ENCODE measurements at places on chromosomes 2 and 18. TPM values are rescaled to one million over a fixed set of nuclear protein-coding genes. Genes with fewer than 3 reads are reported as not detected.

- DNase-seq: no peak
Measured at GRCh38 chr2:3730646-3731045, 27.3 kb downstream of the DCDC2C start.

DNA sequence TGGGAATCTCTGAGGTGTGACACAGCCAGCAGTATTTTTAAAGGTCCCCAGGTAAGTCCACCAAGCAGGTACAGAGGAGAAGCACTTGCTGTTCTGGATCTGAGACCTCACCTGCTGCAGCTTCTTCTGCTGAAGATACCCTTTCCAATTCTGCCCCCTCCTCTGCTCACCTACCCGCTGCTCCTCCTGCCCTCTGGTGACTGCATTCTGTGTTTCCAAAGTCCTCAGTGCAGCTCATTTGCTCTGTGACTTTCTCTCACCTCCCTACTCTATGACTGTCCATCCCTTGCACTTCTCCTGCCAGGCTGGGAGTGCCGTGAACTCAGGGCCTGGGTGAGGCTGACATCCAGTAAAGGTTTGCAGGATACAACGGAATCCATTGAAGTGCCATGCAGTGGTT, 205.2 kb upstream of the LYPD1 start:
- no peak for DNase-seq

DNA sequence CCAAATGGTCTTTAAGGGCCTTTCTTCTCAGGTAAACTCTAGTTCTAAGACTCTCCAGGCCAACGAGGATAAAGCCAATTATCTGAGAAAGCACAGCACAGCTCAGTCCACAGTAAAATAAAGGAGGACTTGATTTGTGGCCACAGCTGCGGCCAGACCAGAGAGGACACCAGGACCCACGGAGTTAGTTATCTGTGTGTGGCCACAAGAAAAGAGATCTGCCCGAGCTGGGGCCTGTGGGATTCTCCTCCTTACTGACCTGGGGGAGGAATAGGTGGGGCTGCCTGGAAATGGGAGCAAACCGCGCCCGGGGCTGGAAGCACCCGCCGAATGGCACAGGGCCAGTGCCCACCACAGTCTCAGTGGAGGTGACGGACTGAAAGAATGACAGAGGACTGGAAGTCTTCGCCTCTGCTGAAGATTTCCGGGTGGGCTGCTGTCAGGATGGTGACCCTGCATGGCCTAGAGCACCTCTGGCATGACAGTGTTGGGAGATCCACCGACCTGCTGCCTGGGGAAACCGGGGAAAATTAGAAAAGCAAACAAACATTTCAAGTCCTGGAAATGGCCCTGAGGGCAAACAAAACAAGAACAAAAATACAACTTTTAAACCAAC, 13.3 kb downstream of the PROC start:
- no peak for DNase-seq

ZNF385B gene
- total RNA-seq: not detected

- DNase-seq: no peak
Measured at GRCh38 chr2:63055226-63056106, 4.8 kb downstream of the OTX1 start.

- DNase-seq: no peak
Measured at GRCh38 chr2:222289278-222290160, 9.3 kb downstream of the PAX3 start.

TAF1B gene
- 9.9 TPM for total RNA-seq

GRCh38 chr2:187748958-187749357, 194.7 kb upstream of the TFPI start:
- DNase-seq: no peak

GRCh38 chr2:118333664-118334063, 245.4 kb downstream of the INSIG2 start:
- no peak for DNase-seq

DNA sequence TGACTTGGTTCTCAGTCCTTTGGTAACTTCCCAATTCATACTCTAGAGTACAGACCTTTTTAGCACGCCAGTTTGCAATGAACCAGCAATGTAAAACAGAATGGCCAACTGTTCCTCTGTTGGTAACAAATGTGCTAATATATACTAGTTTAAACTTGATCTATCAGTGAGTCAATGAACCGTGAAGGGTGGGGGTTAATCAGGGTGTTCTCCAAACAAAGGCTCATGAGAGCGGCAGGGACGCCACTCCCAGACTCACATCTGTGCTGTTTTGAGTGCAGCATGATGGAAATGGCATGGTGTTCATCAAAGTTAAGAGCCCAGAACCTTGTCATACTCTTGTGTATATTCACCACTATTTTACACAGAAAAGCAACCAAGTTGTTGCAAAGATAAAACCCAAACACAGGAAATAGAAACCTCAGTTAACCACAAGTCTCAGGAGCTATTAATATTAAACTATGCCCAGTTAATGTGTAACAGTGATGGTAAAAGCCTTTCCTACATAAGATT, 70.3 kb downstream of the CERKL start:
- no peak for DNase-seq

DNA sequence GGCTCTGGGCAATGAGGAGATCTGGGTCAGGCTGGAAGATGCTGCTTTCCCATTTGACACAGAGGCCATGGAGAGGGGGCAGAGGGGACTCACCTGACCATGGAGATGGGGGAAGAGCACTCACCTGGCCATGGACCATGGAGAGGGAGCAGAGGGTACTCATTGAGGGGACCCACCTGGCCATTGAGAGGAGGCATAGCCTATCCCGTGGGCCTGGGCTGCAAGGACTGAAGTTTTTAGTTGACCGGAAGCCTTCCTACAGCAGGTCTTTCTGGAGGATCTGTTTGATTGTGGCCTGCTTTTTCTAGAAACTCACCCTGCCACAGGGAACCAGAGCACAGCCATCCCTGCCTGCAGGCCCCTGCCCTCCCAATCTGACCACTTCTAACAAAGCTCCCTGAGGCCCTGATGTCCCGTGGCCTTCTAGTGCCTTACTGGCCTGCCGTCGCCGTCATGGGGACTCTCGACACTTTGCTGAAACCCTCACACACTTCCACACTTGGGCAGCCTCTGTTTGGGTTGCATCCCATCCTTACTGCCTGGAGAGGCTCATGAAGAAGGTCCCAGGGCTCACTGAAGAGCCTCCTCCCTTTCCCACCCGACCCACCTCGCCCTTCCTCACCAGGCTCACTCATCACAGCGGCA, 5.1 kb upstream of the PROM2 start:
- no peak for DNase-seq

DIPK1C gene
- not detected for total RNA-seq

- DNase-seq: no peak
Measured at GRCh38 chr2:204586444-204587180, 41.3 kb downstream of the PARD3B start.

GRCh38 chr2:98548920-98549818, 59.1 kb downstream of the COA5 start:
- DNase-seq: no peak

SLC5A7 gene
- total RNA-seq: not detected

- no peak for DNase-seq
Measured at GRCh38 chr2:231094736-231095346, 30.0 kb downstream of the HTR2B start.

GRCh38 chr2:168247341-168248261, at the start of gene STK39:
Gene STK39, minus strand, starts transcription at chr2:168247595. Its CDS starts 160 bp downstream, at chr2:168247435.
- DNase-seq: peak; percentile 67

DNA sequence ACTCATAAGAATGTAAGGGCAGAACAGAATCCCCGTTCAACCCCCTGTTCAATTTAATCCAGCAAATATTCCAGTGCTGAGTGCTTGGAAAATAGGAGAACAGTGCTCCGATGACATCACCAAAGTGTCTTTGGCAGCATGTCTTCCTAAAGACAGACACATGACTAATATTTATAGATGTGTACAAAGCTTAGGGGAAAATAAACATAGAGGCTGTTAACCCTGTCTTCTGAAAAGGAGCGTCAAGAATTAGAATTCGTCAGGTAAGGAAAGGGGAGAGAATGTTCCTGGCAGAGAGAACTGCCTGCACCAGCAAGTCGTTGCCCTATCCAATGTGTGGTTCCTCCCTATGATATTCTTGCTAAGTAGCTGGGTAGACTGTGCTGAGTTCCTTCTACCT, 72.7 kb downstream of the PLB1 start:
- DNase-seq: no peak

- no peak for DNase-seq
Measured at GRCh38 chr2:129880309-129880708, 99.2 kb upstream of the RAB6C start.

GRCh38 chr2:204585930-204586329, 40.7 kb downstream of the PARD3B start:
- DNase-seq: no peak

PLEKHH2 gene
- 2.7 TPM for total RNA-seq

- DNase-seq: no peak
Measured at GRCh38 chr18:53472546-53472945, 751.9 kb downstream of the MBD2 start.

GRCh38 chr18:11183637-11184036, 34.3 kb upstream of the PIEZO2 start:
- DNase-seq: no peak

IL36A gene
- total RNA-seq: 0.47 TPM

SPP2 gene
- total RNA-seq: not detected

GRCh38 chr2:208627110-208627884, 220.7 kb downstream of the PTH2R start:
- no peak for DNase-seq

DNA sequence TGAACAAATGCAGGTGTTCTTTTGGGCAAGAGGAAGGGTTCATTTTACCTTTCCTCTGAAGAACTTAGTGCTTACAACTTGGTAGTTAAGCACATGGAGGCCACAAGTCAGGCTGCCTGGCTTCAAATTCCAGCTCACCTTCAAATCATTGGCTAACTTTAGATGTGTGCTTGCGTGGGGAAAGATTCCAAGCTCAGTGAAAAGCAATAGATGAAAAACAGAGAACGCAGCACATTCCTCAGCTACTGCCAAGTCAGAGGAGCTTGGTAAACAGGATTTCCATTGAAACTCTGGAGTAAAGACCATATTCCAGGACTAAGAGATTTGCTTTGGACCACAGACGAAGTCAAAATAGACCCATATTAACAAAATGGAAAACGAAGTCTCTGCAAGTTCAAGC, 96.3 kb upstream of the ASB18 start:
- no peak for DNase-seq

CD8A gene
- 1.3 TPM for total RNA-seq

- DNase-seq: no peak
Measured at GRCh38 chr18:8667846-8668245, 37.5 kb upstream of the MTCL1 start.

FOXD4L1 gene
- total RNA-seq: not detected

GRCh38 chr2:37654932-37655841, 16.3 kb downstream of the CDC42EP3 start:
- DNase-seq: no peak

RNMT gene
- total RNA-seq: 130 TPM

GRCh38 chr2:508121-508520, 169.1 kb downstream of the TMEM18 start:
- no peak for DNase-seq

DNA sequence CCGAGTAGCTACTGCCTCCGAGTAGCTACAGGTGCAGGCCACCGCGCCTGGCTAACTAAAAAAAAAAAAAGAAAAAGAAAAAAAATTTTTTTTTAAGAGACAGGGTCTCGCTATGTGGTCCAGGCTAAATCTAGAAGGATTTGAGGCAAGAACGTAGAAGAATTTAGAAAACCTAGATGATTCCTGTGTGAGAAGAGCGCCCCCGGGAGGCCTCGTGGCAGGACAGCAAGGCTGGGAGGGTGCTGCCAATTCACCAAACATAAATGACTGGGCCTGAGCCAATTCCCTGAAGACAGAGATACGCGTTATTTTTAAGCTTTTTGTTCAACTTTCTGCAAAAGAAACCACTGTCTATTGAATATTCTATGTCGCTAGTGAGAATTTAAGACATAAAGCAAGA, 90.1 kb upstream of the TGFA start:
- no peak for DNase-seq

DNA sequence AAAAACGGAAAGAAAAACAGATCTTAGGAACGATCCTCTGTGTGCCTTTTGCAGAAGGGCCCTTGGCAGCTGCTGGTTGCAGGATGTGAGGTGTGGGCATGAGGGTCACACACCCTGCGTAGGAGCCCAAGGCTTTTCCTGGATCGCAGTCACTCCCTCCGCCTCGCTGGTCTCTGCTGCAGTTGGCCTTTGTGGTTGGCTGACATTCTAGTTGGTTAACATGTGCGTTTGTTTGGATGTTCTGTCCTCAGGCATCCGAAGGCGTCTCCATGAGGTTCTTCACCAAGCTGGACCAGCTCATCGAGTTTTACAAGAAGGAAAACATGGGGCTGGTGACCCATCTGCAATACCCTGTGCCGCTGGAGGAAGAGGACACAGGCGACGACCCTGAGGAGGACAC, 61.7 kb downstream of the INPP5D start:
- DNase-seq: no peak

DNA sequence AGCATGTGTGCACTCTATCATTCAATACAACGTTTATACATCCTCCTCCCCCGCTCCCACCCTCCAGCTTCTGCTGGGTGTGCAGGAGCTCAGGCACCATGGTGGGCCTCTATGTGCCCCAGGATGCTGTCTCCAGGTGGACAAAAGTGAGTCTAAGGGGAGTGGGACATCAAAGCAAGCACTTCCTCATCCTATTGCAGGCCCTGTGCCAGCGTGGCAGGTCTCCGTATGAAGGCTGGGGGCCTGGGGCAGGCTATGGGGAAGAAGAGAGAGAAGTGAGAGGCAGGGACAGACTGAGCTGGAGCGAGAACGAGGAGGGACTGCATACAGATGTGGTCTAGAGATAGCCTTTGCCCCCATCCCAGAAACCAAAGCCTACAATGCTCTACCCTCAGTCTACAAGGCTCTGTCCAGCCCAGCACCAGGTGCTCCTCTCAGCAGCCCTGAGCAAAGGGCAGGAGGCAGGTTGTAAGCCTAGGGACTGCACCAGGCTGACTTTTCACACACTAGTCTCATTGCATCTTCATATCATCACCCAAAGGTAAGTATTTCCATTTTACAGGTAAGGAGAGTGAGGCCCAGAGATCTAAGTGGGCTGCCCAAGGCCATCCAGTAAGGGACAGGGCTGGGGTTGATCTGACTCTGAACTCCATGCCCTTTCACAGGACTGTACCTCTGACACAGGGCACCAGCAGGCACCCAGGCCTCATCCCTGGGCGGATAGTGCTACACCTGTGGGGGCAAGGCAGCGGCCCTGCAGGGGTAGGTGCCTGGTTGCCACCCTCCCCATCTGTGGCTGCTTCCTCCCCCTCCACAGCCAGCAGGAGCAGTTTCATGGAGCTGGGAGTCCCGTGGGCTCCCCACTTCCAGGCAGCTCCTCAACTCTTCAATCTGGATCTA, 14.0 kb upstream of the ARID5A start:
- DNase-seq: no peak

AQP12B gene
- total RNA-seq: not detected

- no peak for DNase-seq
Measured at GRCh38 chr2:38486213-38487026, 109.3 kb upstream of the ATL2 start.

GRCh38 chr2:119544075-119544938, at the start of gene CFAP221:
Gene CFAP221, plus strand, starts transcription at chr2:119544449. Its CDS starts 1,683 bp downstream, at chr2:119546132.
- no peak for DNase-seq

DNA sequence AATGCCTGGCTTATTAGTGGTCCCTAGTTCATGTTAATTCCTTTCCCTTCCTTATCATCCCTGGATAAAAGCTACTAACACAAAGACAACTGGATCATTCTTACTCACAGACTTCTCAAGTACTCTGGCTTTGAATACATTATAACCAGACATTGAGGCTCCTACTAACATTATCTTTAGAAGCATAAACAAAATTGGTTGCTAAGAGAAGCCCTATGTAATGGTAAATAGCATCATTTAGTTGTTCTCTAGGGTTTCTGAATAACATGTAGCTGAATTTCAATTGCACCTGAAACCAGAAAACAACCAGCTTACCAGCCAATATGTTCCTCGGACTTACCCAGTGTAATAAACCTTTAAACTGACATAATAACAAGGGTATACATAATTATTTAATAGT, 114.1 kb upstream of the NCKAP5 start:
- no peak for DNase-seq
